ENCODE measurements at places on chromosomes 12 and 14.

DNA sequence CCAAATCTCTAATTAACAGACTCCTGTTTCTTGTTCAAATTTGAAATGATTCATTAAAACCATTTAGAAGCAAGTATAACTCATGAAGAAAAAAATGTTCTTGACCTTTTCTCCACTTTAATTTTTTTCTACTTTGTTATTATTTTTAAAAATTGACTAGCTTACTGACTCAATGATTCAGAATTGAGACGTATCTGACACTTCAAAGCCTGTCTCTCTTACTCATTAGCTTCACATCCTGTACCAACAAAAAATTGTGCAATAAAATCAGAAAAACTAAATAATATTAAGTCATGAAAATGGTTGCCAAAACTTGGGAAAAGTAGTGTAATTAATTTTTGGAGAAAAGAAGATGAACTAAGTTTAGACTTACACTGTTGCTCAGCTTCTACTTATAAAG, 331.2 kb downstream of the SLC16A7 start:
- DNase-seq = no peak

DNA sequence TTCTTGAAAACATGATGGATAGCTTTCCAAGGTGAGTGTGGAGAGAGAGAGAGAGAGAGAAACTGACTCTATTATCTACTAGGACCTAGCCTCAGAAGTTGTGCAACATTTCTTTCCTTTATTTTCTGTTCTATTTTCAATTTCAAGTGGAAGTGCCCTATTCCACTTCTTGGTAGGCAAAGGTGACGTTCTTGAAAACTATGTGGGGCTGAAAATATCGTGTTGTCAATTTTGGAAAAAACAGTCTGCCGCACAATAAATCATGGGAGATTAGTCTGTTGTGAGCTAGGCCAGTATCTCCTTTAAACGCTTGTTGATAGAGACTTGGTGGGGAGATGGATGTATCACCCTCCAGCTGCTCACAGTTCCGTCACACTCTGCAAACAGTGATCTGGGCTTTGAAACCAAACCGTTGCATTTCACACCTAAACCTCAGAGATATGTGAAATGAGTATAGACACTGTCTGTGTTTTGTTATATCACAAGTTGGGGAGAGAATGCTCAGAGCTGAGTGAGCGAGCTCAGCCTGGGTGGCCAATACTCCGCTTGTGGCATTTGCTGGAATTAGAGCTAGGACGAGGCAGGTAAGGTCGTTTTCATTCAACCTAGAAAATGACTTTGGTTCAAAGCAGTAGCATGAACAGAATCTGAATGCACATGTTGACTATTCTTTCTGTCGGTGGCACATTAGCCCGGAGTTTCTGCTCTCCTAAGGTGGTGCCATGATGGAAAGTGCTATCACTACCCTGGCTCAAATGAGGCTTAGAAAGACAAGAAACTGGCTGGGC, 75.1 kb upstream of the ST8SIA1 start:
- no peak for DNase-seq

GRCh38 chr14:103362780-103363179, 22.4 kb upstream of the MARK3 start:
- DNase-seq = no peak

- no peak for DNase-seq
These were observed 15.2 kb downstream of the STON2 start for GRCh38 chr14:81384900-81385299.

DNA sequence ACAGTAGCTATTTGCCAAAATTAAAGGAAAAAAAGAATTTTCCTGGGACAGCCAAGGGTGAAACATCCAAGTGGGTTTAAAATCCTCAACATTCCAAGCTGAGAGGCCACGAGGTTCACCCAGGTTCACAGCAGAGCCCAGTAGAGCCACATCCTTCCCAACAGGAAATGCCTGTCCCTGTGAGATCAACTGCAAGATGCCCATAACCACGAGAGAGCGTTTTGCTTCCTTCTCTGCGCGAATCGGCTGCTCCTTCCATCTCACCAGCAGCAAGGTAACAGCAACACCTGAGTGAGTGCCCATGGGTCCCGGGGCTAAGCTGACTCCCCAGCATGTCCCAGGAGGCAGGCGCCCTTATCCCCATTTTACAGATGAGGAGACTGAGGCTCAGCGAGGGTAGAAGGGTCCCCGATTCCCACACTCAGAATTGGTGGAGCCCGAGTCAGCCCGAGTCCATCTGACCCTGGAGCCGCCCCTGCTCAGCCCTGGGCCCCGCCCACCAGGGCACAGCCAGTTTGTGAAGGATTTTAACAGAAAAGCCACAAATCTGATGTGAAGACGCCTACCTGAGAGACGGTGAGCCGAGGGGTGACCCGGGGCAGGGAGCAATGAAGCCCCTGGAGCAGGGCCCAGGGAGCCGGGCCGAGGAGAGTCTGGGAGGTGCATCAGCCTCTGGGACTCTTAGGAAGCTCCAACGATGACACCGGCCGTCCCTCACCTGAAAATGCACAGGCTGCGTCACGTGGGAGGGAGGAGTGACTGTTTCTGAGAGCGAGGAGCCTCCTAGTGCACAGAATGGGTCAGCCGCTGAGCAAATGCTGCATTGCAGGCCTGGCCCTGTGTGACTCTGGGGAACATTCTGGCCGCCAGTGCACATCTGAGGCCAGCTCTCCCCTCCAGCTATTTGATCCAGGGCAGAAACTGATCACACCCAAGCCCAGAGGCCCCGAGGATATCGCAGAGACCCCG, 236.9 kb upstream of the SFSWAP start:
- DNase-seq = no peak

DNA sequence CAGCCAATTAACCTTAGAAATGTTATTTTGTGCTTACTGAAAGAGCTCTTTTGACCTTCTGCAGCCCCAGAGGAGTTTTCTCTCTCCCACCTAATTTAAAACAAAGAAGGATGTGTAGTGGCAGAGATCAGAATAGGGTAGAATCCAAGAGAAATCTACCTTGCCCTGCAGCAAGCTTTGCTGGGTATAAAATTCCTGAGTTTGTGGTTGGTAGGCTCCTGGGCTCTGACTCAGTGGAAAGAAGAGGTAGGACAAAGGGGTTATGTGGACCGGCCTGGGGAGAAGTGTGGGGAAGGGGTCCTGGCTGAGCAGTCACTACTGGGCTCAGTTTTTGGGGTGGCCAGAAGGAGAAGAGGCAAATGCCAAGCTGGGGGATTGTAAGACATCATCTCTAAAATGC, 46.8 kb downstream of the IRF2BPL start:
- DNase-seq = no peak

GRCh38 chr14:32702562-32702961, 236.1 kb upstream of the NPAS3 start:
- DNase-seq = no peak

GRCh38 chr12:17079251-17079909, 473.4 kb upstream of the LMO3 start:
- no peak for DNase-seq

GRCh38 chr14:105854600-105855245, 328.3 kb downstream of the TMEM121 start:
- no peak for DNase-seq

Measured in stimulated activated CD8-positive, alpha-beta memory T cell treated with anti-CD3 and anti-CD28 coated beads, Interleukin-7, amount 100 ng/mL, for 24 hours (primary cell).